ENCODE measurements at places on chromosomes 1 and 21.

DNA sequence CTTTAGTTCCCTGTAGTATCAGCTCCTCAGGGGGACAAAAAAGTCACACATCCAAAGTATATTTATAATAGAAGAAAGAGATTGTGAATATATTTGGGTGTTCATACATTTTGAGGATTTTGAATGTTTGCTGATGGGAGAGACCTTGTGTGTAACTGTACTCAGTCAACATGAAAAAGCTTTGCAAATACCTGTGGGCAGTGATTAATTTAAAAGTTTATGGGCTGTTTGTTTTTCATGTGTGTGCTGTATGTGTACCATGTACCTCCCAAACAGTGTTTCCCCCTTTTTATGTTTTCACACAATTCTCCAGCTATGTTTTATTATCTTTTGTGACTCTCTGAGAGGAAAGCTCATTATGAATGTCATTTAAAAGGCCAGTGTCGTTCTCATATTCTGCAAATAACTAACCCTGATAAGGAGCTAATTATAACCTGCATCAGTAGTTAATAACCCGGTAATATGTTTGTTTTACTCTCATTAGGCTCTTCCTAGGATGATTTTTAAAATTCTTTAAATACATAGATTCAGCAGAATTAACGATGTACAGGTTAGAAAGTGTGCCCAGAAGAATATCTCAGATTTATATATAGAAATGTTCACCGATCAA is 271.5 kb downstream of the NFIA start:
- no peak for DNase-seq

GRCh38 chr1:169193191-169193850 is 86.8 kb downstream of the ATP1B1 start:
- peak; percentile 75 for DNase-seq

DNA sequence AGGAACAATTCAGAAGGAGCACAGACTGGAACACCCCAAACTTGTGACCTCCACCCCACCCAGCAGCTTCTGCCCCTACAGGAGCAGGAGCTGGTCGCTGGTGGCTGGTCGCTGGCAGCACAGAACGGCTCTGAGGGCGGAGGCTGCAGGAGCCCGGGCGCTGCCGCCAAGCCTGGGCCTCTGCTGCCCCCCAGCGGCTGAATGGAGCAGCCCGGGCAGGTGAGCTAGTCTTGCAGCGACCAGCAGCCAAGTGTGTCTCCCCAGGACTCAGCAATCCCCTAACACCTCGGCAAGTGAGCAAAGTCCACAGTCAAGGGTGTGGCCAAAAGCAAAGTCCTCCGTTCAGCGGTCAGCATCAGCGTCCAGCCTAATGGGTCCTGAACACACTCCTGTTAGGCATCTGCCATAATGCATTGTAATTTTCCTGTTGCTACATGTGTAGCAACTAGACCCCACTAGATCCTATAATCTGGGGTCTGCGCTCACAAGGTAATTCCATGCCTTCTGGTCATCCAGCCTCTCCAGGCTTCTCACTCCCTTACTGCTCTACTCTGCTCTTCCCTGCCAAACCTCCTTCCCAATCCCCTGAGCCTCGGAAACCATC is 12.1 kb upstream of the GJB5 start:
- DNase-seq = peak; percentile 61

DNA sequence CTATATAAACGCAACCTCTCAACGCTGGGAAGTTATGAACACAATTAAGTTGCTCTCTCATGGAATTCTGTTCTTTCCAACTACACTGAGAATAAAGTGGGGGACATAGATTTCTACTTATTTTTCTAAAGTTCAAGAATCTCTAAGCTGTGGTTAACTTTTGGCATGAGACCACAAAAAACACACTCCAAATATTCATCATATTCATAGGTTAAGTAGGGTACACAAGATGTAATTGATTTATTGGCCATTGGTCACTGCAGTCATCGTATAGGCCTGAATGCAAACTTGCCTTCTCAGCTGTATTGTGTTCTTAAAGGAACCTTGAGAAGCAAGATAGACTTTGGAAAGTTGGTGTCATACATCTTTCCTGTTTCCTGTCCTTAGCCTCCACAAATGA is 40.3 kb downstream of the PRRX1 start:
- DNase-seq = peak; percentile 51

- DNase-seq = no peak
Measured at GRCh38 chr1:226314055-226314454, 5.1 kb upstream of the LIN9 start.

GRCh38 chr1:111399792-111400610 is 27.5 kb downstream of the OVGP1 start:
- peak; percentile 71 for DNase-seq

DNA sequence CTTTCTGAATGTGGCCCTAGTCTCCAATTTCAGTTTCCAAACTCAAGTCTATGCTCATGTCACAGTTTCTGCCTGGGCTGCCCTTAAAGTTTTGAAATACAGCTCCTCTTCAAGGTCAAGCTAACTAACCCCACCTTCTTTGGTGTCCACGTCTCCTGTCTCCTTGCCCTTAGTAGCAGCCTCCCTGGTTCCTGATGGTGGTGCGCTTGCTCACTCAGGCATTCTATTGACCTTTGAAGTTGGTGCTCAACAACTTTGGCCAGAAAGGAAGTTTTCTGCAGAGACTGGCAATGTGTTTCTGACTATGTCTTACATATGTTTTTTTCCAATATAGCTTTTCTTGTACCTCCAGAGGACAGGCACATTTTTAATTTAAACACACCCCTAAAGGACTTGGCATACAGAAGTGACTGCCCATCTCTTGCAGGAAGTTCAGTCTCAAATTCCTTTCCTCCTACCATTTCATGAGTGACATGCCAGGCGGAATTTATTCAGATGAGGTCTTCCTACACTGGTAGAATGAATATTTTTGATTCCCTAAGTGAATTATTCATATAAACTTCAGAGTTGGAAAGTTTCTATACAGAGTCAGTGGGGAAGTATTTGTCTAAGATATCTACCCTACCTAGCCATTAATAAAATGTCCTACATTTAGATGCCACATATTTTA is 364.3 kb upstream of the USP24 start:
- no peak for DNase-seq

GRCh38 chr1:91827087-91827458 is 58.9 kb downstream of the TGFBR3 start:
- DNase-seq = no peak

- DNase-seq = peak; percentile 17
Measured at GRCh38 chr1:202807451-202807925, 733 bp downstream of the KDM5B start.

DNA sequence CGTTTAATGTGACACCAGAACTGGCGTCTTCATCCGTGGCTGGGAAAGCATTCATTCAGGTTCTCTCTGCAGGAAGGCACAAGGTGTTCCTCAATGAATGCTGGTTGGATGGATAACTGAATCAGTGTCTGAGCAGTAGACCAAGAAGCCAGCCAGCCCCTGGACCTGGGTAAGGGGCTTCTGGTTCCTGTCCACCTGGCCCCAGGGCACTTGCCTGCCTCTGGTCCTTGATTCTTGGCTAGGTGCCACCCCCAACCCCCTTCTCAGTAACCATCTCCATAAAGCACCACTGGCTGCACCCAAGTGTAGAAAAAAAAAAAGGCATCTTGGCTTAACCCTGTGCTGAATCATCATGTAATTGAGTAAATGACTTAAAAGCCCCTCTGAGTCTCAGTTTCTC is 59.1 kb downstream of the KCND3 start:
- DNase-seq = no peak

DNA sequence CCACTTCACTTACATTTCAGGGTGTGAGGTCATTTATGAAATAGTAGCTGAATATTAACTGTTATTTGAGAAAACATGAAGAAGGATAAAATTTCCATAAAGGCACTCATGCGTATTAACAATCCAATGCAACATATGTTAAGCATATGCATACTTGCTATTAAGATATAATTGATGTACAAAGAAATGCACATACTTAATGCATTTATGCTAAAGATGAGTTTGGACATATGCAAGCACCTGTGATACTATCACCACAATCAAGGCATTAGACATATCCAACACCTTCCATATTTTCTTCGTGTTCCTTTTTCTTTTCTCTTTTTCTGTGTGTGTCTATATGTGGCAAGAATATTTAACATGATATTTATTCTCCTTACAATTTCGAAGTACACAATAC is 464.8 kb upstream of the BRINP3 start:
- DNase-seq = no peak

DNA sequence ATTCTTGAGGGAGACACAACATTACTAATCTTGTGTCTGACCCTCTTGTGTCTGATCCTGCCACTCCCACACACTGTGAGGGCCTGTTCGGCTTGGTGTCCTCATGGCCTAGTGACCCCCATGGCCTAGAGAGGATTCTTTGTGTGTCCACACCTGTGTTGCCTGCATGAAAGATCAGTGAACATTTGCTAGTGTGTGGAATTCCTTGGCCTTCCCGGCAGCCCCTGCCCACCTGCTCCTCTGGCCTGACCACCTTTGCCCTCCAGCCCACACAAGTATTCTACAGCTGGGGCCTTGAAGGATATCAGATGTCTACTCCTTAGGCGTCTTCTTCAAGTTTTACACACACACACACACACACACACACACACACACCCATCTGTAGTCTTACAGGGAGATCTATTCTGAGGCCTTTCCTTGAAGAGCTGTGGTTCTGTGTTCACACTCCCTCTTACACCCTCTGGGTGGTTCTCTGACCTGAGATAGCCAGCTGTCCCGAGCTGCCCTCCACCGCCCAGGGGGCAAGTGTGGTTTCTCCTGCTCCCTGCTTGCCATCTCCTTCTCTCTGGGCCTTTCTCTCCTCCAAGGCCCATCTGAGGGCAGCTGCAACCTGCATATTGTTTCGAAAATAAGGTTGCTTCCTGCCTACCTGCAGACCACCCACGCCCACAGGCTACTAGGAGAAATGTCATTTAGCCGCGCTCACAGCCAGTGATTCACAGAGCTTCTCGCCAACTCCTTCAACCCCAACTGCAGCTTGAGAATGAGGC is 45.4 kb downstream of the CD247 start:
- no peak for DNase-seq

DNA sequence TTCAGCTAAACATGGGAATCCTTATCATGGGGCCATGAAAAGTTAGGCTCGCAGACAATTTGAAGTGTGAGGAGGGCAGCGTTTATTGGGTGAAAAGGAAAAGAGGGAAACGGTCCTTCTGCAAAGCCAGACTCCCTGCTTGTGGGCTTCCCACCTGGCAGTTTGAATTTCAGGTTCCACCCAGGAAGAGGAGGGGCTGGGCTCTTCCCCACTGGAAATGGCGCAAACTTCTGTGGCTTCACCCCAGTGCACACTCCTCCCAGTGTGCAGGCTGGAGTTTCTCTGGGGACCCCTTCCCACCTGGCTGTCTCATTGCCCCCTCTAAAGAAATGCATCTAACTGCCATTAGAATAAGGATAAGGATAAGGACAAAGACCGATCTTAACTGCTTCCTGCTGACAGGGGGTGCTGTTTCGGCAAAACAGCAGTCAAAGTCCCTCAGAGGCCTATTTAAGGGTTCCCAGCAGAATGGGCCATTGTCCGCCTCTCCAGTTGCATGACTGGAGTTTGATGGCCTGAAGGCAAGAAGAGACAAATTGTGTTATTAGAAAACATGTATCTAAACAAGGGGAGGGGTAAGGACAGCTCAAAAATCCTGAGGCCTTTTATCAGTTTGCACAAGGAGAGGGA is 20.4 kb downstream of the AIM2 start:
- no peak for DNase-seq

DNA sequence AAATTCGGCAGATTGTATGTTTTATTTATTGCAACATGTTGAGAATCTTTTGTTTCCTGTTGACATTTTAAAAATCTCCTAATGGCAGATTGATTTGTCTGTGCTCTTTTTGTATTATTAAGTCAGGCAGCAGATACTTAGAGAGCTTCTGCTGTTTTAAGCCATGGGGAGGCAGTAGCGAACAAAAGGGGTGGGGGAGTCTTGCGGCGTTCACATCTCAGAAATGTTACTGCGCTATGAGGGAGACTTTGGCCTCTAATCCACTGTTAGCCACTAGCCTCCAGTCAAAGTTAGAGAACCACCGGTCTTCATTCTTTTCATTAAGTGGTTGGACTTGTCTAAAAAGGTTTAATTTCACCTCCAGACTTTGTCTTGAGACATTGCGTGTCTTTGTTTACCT is 93.6 kb downstream of the DYRK1A start:
- no peak for DNase-seq

GRCh38 chr1:204438628-204439027 is 27.0 kb upstream of the PPP1R15B start:
- peak; percentile 100 for DNase-seq

- no peak for DNase-seq
Measured at GRCh38 chr21:36183144-36183795, 26.6 kb downstream of the DOP1B start.

- no peak for DNase-seq
Measured at GRCh38 chr1:184214128-184214527, 162.6 kb downstream of the TSEN15 start.

DNA sequence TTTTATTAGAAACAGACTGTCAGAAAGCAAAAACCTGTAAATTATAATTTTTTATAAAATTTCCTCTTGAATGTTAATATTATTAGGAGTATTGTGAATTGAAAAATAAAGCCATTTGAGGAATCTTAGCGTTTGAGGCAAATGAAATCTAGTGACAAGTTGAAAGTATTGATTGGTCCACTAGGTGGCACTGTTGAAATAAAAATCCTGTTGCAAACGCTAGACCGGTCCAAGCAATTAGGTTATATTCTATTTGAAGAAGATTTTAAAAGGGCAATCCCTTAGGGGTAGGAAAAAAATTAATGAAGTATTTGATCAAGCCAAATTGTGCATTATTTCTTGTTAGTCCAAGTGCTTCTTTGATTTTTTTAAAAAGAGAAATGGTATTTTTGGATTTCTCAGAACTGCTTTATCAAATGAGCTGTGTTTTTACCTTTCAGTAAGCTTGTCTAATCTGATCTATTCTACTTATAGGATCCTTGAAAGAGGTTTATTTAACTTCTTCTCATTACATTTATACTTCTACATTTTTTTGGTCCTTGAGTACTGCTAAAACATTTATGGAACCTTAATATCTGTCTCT is 57.7 kb downstream of the ATG4C start:
- DNase-seq = peak; percentile 83

DNA sequence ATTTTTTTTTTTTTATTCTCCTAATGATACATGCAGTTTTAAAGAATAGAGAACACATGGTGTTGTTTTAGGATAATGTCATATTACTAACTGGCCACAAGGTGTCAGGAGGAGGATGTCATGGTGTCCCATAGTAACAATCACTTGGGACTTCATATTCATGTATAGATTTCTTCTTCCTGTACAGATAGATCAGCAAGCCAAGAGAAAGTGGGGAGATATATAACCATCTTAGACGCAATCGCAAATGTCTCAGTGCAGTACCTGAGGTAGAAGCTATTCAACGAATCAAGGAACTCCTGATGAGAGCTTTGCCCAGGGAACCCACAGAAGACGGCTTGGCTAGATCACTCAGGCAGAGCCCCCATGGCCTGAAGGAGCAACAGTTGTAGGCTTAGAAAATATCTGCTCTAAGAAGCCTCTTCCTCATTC is 12.3 kb downstream of the OR2T11 start:
- DNase-seq = peak; percentile 55

Data from fibroblast of the aortic adventitia (primary cell).